ENCODE measurements at places on chromosomes 2 and 18.

DNA sequence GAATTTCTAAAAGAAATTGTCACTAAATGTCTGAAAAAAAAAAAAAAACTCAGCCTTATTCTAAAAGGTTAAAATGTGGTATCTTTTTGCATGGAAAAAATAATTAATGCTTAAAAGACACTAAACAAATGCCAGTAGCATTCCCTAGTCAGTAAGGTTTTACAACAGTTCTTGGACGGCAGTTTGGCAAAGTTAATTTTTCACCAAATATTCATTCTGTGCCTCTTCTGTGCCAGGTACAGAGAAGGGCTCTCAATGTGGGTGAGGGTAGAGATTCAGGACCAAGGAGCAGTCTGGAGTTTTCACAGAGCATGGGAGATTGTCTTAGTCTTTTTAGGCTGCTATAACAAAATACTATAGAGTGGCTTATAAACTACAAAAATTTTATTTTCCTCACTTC, 6.0 kb upstream of the CCDC93 start:
- no peak for DNase-seq

- no peak for DNase-seq
Measured at GRCh38 chr2:210203147-210203546, 22.1 kb downstream of the ACADL start.

GRCh38 chr2:217551252-217551899, 451.4 kb downstream of the TNS1 start:
- DNase-seq: no peak

GRCh38 chr2:129400826-129401225, 578.6 kb upstream of the RAB6C start:
- no peak for DNase-seq

GRCh38 chr2:241924909-241925250, 55.4 kb downstream of the RTP5 start:
- no peak for DNase-seq

DNA sequence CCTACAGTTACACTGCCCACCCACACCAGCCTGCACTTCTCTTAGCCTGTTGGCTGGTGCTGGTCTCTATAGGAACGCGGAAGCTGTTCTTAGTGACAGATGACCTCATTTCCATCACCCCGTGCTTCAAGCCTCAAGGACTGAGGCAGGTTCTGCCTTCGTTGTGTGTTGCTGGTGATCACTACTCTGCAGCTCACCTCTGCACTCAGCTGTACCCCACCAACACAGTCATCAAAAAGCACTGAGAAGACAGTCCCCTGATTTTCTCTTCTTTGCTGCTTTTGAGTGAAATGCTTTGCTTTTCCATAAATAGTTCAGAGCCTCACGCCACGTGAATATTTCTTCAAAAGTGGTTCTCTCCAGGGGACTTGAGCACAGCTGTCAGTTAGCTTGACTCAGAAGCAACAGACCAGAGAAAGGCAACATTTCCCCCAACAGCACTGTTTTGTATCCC, 225.7 kb upstream of the CCDC150 start:
- DNase-seq: no peak

GRCh38 chr2:100957996-100958653, 44.0 kb upstream of the RPL31 start:
- no peak for DNase-seq

DNA sequence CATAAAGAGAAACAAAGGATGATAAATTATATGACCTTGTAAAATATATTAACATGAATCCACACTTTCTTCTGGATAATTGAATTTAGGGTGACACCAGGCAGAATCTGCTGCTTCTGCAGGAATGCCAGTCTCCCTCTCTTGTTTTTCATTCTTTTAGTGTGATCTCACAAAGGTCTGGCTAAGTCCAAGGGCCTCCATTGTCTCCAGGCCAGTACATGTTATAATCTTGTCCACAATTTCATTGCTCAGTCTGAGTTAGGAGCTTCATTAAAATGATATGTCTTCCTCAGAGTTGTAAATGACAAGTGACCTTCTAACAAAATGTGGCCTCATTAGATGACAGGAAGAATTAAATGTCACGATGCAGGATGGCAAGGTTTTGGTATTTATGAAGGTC, 110.2 kb downstream of the APOB start:
- DNase-seq: no peak

GRCh38 chr2:240589850-240590525, 3.5 kb downstream of the CAPN10 start:
- no peak for DNase-seq

DNA sequence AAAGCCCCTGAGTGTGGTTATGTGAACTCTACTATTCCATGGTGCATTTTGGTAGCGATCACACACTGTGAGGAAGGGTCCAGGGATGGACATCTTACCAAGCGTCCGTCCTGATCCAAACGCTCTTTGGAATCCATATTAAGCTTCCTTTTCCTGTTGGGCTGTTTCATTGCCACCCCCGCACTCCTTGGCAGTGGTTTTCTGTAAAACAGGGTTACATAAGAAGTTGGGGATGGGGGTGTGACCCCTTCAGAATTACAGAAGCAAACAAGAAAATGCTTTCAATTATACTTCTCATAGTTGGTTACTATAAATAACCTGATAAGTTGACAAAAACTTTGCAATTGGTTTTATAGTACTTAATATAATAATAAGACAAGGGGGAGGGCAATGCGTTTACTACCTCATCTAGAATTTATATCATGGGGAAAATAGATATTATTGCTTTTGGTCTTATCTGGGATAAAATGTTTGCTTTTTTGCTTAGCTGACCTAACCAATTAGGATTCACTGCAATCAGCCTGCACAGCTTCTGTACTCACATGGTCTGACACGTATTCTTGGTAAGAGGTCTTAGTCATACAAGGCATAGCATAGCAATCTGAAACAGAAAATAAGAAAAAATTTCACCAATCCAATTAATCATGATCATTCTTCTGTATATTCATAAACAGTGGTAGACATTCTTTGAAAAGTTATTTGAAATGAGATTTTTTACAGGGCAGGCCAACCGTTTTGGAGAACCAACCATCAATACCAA, 103.1 kb downstream of the L3MBTL4 start:
- no peak for DNase-seq

DNA sequence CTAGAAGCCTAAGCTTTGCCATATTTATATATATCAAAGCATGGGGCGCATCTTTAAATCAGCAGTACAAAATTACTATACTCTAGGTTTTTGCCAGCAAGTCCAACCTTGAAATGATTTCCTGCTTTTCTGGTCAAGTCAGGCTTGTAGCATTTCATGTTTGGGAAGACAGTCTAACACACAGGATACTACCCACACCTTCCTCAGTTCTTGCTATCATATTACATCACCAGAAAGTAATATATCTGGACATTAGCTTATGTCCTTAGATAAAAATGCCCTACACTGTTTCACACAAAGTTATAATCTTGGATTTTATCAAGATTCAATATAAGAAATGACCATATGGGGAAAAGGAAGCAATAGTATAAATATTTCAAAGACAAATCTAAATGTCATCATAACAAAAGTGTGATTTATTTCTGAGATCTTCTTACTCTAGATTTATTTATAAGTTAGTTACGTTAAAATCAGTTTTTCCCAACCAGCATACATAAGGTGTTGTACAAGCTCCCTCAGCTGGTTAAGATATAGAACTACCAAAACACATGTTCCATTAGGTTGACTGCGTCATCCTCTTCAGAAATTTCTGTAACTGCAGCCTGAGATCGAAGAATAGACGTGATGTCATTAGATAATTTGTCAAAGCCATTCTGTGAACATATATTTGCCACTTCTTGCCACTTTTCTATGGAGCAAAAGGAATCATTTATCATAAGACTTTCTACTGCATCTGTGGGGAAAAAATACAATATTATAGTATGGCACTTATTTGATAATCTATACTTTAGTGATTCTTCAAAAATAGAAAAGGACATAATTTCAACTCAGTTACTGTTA, 56.6 kb downstream of the CLHC1 start:
- DNase-seq: no peak

DNA sequence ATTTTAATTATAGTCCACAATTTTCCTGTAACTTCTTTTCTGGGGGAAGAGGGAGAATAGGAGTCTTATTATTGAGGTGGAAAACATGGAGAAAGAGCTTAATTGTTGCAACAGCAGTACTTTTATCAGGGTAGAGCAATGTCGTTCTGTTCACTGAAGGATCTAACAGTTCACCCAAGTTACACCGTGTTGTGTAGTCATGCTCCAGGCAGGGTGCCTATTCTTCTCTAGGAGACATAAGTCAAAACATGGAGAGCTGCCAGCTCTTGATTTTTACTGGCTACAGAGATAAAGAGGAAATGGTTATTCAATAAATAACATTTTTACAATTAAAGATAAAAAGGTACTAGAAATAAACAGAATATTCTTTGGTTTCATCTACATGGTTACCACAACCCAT, 594.3 kb upstream of the NETO1 start:
- no peak for DNase-seq

DNA sequence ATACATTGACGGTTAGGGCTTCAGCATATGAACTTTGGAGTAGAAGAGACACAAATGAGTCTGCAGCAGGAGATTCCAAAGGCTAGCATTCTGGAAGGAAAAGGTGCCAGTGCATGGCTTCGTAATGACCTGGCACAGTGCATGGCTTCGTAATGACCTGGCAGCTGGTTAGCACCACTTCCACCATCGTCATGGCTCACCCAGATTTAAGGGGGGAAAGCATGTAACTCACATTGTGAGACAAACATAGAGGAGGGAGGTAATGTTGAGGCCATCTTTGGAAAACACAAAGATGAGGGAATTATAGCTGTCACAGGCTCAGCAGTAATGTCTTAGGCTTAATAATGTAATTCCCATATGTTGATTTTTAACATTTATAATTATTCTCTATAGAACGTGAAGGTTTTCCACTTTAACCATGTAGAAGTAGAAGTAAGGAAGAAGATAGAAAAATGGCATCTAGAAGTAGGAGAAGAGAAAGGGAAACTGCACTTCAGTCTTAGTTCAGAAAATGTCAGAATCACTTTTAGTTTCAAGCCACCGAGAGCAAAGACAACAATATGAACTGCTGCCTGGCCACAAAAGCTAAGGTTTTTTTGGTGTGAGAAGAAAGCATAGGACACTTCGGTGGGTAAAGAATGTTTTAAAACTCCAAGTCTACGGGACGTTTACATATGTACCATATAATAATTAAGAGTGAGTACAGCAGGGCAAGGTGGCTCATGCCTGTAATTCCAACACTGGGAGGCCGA, 6.8 kb upstream of the STK25 start:
- DNase-seq: no peak

DNA sequence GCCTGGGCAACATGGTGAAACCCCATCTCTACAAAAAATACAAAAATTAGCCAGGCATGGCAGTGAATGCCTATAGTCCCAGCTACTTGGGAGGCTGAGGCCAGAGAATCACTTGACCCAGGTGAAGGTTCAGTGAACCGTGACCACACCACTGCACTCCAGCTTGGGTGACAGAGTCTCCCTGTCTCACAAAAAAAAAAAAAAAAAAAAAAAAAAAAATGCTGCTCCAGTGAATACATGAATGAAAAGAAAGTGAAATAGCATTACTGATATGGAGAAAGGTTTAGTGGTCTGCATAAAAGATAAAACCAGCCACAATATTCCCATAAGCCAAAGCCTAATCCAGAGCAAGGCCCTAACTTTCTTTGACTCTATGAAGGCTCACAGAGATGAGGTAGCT, 44.5 kb downstream of the METTL8 start:
- DNase-seq: no peak

GRCh38 chr2:213187386-213187785, 36.0 kb upstream of the IKZF2 start:
- DNase-seq: no peak

GRCh38 chr2:163592954-163593622, 142.7 kb downstream of the FIGN start:
- DNase-seq: no peak

DNA sequence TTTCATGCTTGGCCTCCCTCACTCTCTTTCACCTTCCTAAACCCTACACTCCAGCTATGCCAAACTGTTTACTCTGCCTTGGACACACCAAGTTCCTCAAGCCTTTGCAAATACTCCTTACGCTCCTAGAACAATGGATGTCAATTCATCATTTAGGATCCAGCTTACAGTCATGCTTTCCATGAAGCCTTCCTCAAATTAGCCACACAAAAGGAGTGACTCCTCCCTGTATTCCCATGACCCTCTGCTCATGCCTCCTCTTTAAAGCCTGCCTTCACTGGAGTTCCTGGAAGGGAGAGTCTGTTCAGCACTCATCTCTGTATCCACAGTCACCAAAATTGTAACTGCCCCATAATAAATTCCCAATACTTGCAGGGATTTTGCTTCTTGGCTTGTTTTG, 721 bp upstream of the EHD3 start:
- no peak for DNase-seq

DNA sequence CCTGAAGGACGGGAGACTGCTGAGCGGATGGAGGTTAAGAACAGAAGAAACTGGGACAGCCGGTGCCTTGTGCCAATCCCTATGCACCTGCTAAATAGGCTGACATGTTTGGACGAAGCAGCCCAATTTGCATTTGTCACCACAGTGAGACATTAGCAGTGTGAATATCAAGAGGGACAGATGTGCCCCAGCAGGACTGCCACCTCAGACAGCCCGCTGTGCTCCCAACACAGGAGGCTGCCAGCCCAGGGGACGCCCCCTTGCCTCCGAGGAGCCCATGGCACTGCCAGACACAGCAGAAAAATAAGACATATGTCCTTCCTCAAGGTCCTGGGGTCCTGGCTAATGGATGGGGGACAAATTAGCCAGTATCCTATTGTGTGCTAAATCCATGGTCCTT, 306.7 kb upstream of the POU3F3 start:
- DNase-seq: no peak

- DNase-seq: no peak
Measured at GRCh38 chr2:37390777-37391176, 46.3 kb downstream of the QPCT start.

DNA sequence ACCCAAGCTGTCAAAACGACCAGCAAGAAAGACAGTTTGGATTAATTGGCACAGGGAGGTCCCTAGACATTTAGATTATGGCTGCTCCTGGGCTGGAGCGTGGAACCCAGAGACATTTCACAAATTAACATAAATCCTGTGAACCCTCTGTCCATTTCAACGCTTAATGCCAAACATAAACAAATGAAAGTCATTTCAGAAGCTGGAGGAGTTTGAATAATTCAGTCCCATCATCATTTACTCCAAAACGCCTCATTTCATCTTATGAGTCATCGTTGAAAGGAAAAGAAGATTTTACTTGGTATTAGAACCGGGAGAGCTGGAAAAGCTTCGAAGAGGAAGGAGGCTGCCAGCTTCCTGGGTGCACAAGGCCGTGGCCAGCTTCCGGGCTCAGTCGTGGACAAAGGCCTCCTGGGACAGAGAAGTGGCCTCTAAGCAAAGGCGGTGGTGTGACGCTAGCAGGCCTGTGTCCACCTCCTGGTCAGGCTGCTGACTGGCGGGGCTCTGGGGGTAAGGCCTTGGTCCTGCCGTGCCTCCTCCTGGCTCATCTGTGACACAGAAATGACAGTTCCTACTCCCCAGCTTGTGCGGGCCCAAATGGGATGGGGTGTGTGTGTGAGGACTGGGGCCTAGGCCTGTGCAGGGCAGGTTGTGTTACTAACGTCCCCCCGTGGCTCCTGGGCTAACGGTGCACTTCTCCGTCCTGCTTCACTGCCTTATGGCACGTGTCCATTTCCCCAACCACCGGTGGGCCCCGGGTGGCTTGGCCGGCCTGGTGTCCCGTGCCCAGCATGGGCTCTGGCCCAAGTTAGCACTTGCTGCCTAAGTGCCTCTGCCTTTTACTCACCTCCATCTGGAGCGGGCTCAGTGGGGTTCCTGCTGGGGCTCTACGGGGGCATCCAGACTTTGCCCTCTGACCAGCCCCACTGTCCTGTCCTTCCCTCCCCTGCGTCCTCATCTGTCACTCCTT, 71.6 kb downstream of the RRM2 start:
- no peak for DNase-seq

- DNase-seq: no peak
Measured at GRCh38 chr2:11389551-11390398, 45.3 kb upstream of the ROCK2 start.

- DNase-seq: no peak
Measured at GRCh38 chr2:15929861-15930260, 10.5 kb upstream of the MYCN start.

Measured in cortex of kidney (tissue), 1 donor.